Dermis microvascular lymphatic vessel endothelial cell (primary cell): ENCODE measurements at places on chromosomes 12 and 14.

GRCh38 chr14:99821519-99822508 is 28.6 kb downstream of the EML1 start:
- DNase-seq: peak; percentile 3

GRCh38 chr12:2973566-2973965 is 14.4 kb downstream of the TEAD4 start:
- no peak for DNase-seq

GRCh38 chr14:100669011-100669412 is 57.7 kb upstream of the DLK1 start:
- DNase-seq: no peak

GRCh38 chr14:69038455-69039287 is 59.6 kb upstream of the ACTN1 start:
- peak; percentile 91 for DNase-seq

- DNase-seq: no peak
Measured at GRCh38 chr12:61504396-61505080, 755.7 kb upstream of the USP15 start.

DNA sequence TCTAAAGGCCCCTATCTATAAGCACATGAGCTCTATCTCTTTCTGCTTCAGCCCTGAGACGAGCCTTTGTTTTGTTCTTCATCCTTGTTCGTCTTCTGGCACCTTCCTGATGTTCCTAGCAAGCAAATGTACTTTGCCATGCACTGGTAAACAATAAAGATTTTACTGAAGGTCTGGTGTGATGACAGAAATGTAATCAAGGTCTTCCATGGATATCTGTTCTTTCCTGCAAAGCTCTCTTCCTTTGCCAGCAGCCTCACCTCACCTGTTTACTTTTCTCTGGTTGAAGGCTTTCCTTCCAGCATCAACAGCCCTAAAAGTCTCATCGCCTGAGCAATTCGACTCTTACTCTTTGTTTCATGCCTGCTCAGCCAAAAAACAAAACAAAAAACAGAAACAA is 330.3 kb downstream of the PCNX1 start:
- DNase-seq: no peak
